Fibroblast of upper back skin (primary cell): ENCODE measurements at places on chromosomes 4 and X.

GRCh38 chr4:176788971-176789370, 3.8 kb downstream of the VEGFC start:
- DNase-seq = no peak

GRCh38 chr4:44646151-44646550, 5.3 kb downstream of the YIPF7 start:
- no peak for DNase-seq

DNA sequence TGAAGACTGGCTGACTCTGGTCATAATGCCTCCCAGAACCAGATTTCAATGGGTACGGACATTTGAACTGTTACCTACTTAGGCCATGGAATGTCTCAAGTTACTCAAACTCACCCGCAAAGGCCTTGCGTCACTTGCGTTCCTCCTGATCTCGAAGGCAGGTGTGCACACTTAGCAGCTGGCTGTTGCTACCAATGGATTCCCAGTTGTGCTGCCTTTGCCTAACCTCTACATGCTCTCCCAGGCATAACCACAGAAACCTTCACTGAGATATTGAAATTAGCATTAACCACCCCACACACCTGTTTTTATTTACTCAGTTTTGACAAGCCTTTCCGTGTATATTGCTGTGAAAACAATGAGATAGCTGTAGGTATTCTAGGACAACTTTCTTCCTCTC, 2.8 kb downstream of the ERVMER34-1 start:
- DNase-seq = no peak

DNA sequence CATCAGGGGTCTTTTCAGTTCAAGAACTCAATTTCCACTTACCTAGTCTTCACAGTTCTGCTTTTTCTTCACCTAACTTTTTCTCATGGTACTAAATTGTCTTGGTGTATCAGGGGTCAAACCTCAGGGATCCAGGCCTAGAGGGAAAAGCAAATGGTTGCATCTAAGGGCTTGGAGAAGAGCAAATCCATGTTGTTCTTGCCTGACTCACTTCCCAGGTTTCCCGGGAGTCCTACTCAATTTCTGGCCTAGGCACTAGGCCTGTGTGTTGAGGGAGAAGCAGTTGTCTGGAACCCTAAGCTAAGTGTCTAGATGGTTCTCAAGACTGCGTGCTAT, 191.9 kb upstream of the STK26 start:
- DNase-seq = no peak

- peak; percentile 25 for DNase-seq
Observed at GRCh38 chr4:3248811-3249661, at the start of gene MSANTD1. Gene MSANTD1, plus strand, starts transcription at chr4:3249159. Its CDS starts 64 bp downstream, at chr4:3249223.

DNA sequence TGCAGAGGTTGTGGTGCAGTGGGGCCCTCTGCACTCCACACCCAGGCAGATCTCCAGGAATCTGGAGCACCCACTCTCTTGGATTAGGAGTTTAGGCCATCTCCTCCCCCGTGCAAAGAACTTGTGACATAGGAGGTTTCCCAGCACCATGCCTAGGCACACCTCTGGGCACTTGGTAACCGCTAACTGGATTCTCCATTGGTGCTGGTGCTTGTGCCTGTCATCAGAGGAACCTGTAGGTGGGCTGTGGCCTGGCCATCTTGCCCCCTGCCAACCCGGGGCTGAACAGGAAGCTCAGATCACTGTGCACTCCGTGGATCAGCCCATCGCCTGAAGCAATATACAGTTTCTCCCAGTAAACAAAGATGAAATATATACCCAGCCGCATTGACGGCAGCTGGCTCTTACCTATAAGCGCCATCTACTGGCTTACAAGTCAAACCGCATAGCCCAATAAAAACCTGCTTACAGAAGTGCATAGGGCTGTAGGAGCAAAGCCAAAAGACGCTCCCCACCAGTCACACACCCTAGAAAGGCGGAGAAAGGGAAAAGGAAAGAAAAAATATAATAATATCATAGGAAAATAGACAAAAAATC, 19.1 kb upstream of the TEX13B start:
- DNase-seq = peak; percentile 24

DNA sequence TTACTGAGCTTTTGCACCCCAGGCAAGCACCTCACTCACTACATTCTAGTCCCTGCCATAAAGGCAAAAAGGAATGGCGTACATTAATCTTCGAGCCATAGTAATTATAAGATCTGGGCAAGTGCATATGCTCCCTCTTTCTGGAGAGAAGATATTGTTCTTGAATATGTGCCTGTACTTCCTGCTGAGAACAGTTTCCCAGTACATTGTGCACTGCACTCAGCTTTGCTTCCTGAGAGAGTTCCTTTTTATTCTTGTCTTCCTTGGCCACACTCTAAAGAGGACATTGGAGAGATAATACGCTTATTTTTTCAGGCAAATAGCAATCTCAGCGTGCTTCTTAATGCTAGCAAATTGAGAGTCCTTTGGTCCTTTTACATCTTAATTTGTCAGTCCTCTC, 909.0 kb upstream of the PCDH10 start:
- DNase-seq = no peak

DNA sequence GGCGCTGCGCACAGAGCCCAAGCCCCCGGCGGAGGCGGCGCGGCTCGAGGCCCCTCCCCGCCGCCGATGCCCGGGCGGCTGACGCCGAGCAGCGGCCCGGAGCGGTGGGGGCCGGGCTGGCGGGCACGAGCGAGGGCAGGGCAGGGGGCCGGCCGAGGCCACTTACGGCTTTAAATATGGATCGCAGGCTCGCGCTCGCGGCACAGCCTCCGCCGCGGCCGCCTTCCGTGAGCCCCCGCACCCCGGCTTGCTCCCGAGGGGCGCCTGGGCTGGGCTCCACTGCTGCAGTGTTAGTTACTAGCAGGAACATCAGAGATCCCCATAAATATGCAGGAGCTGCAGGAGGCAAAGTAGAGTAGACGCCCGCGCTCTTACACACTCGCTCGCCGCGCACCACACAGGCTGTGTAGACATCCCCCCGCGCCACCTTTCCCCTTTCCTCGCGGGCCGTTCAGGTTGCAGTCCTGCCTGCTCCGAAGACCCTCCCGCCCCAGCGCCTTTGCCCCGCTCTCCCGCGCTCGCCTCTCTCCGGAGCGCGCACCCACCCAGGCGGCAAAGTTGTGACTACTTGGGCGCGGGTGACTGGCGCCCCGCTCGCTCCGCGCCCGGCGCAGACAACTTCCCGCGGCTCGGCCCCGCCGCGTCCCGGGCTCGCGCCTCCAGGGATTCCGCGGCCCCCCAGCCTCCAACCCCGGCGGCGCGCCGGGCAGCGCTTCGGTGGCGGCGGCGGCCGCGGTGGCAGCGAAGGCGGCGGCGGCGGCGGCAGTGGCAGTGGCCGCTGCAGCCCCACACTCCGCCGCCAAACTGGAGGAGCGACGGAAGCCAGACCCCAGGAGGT, 152.0 kb upstream of the SLC4A4 start:
- peak; percentile 51 for DNase-seq

- DNase-seq = peak; percentile 96
Observed at GRCh38 chr4:73725985-73726384, 14.4 kb upstream of the CXCL8 start.

DNA sequence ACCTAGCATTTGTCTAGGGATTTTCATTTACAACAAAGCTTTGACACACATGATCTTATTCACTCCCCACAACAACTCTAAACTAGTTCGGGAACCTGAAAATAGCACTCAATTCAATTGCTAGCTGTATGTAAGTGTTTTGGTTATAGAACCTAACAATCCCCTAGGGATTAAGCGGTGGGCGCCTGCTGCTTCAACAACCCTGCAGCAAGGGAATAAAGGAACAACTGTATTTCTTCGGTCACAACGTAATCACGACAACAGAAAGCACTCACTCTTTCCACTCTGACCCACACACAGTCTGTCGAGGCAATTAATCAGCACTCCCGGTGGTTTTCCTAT, 674 bp upstream of the DIAPH2 start:
- no peak for DNase-seq

GRCh38 chr4:160563552-160564282, 1460.8 kb downstream of the RAPGEF2 start:
- DNase-seq = no peak

DNA sequence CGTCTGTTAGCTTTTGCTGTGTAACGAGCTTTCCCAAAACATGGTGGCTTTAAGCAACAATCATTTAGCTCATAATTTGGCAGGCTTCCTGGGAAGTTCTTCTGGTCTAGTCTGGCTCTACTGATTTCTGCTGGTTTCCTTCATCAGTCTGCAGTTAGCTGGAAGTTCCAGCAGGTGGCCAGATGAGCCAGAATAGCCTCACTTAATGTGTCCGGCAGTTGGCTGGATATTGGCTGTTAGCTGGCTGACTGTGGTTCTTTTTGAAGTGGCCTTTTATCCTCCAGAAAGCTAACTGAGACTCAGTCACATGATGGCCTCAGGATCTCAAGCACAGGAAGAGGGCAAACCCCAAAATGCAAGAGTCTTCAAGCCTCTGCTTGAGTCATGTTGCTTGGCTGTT, 34.9 kb downstream of the FTHL17 start:
- DNase-seq = peak; percentile 36

DNA sequence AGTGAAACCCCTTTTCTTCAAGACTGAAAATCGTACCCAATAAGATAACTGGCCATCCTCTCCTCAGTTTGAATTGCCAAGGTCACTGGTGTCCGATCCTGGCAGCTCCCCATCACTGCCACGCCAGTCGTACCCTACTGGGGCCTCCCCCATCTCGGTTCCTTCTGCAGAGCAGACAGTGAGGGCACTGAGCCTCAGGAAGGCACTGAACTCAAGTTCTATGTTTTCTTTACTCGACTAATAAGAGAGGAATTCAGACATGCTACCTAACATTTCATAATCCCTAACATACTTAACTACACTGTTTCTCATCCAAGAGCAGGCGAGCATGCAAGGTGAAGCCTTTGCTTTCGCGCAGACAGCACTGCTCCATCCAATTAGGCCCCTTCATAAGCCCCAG, 23.4 kb downstream of the ZFYVE28 start:
- DNase-seq = peak; percentile 23

DNA sequence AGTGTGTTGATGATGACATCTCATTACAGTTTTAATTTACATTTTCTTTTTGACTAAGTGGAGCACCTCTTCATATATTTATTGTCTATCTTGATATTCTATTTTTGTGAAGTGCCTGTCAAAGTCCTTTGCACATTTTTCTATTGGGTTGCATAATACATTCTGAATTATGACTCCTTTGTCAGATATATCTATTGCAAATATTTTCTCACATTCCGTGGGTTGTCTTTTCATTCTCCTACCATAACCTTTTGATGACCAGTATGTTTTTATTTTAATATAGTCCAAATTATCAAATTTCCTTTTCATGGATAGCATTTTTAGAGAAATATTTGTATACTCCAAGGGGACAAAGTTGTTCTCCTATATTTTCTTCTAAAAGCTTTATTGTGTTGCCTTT, 126.4 kb downstream of the PJA1 start:
- DNase-seq = peak; percentile 49

- no peak for DNase-seq
Observed at GRCh38 chr4:87274327-87274726, 48.4 kb downstream of the HSD17B13 start.

DNA sequence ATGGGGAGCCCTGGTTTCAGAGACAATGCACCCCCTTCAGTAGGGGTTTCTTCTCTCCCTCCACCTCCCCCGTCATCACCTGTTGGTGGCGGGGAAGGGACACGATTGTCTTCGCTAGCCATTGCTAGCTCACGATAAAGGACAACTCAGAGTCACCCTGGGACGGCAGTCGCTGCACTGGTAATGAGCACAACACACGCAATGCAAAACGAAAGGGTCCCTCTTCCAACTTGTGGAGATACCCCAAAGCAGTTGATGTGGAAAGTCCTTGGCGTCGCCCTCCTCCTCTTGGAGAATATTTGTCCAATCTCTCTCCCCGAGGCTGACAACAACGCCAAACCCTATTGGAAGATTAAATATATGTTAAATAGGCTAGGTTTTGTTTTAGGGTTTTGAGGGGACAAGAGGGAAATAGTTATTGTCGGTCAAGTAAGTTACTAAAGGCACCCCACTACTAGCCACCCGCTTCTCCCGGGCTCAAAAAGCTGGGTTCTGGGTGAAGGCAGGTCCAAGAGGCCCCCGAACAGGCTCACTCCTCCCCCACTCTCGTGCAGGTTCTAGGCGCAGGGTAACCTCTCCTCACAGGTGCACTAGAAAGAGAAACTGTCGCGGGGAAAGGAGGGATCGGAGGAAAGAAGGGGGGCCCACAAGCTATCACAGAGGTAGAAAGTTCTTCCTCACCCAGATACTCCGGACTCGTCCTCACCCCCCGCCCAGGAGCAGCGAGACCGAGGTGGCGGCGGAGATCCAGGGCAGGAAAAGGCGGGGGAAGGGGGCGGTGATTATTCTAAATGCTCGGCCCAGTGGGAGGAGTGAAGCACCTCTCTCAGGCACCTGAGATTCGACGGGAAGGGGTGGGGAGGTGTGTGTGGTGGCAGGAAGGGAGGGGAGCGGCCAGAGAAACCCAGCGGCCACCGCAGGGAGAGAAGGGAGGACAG, at the start of gene LRBA:
TSS of gene LRBA (minus strand) at position 764 of the 938 bp plus-strand sequence. CDS start at position 122, 642 bp downstream.
- peak; percentile 22 for DNase-seq

- DNase-seq = peak; percentile 38
Observed at GRCh38 chr4:138494931-138495330, 252.8 kb upstream of the SLC7A11 start.

DNA sequence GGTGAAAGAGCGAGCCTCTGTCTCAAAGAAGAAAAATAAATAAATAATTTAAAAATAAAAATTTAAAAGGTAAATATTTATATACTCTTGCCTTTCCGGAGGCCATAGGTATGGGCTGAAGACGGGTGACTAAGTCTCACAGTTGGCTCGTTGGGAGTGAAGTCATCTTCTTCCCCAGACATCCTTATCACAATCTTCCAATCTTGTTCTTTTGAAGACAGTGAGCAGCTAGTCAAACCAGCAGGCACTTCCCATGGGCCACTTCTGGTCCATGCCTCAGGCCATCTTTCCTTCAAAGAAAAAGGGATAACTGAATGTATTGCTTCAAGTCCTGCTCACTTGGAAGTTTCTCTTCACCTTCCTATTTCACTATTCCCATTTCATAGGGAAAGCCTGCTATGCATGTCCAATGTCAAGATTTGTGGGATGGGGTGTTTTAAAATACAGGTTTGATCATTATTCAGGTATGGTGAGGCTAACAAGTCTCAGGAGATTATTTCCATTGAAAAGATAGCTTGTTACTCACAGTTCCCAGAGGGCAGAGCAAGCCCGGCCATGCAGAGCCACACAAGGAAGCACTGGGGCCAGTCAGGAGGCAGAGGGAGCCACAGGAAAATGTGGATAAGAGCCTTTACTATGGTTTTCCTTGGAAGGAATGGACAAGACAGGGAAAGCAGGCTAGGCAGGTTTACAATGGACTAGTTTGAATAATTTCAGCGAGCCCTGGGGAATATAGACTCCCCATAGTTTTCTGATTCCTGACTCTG, 33.3 kb upstream of the VCX2 start:
- no peak for DNase-seq

- no peak for DNase-seq
Observed at GRCh38 chr4:1987296-1987695, 21.5 kb downstream of the NELFA start.
